ENCODE measurements at places on chromosomes 4 and X.

GRCh38 chr4:25788703-25789238, 74.0 kb downstream of the SEL1L3 start:
- no peak for DNase-seq

GRCh38 chr4:102031406-102031805, 240.9 kb downstream of the BANK1 start:
- DNase-seq: no peak

- no peak for DNase-seq
Measured at GRCh38 chrX:106742193-106742592, 15.7 kb downstream of the RNF128 start.

GRCh38 chrX:2554891-2555290, 54.1 kb upstream of the DHRSX start:
- DNase-seq: no peak

GRCh38 chr4:65617416-65617815, 52.9 kb downstream of the EPHA5 start:
- DNase-seq: no peak

DNA sequence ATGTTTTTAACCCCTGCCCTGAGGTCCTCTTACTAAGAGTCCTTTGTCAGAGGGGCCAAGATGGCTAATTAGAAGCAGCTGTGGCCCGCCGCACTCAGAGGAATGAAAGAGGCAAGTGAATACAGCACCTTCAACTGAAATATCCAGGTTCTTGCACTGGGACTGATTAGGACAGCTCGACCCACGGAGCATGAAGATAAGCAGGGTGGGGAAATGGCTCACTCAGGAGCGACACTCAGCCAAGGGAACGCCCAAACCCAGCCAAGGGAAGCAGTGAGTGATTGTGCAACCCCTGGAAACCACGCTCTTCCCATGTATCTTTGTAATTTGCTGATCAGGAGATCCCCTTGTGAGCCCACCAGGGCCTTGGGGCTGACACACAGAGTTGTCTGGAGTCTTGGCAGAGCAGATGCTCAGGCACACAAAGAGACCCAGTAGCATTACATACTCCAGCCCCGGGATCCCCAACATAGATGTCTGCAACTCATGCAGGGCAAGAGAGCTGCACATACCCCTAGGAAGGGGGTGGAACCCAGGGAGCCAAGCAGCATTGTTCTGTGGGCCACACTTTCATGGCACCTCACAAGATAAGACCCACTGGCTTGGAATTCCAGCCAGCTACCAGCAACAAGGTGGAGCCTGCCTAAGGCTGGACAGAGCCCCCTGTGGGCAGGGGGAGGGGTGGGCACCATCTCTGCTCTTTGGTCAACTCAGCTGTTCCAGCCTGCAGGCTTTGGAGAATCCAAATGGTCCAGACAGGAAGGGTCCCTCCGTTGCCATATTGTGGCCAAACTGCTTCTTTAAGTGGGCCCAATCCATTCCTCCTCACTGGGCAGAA, 23.3 kb downstream of the F8A3 start:
- no peak for DNase-seq

DNA sequence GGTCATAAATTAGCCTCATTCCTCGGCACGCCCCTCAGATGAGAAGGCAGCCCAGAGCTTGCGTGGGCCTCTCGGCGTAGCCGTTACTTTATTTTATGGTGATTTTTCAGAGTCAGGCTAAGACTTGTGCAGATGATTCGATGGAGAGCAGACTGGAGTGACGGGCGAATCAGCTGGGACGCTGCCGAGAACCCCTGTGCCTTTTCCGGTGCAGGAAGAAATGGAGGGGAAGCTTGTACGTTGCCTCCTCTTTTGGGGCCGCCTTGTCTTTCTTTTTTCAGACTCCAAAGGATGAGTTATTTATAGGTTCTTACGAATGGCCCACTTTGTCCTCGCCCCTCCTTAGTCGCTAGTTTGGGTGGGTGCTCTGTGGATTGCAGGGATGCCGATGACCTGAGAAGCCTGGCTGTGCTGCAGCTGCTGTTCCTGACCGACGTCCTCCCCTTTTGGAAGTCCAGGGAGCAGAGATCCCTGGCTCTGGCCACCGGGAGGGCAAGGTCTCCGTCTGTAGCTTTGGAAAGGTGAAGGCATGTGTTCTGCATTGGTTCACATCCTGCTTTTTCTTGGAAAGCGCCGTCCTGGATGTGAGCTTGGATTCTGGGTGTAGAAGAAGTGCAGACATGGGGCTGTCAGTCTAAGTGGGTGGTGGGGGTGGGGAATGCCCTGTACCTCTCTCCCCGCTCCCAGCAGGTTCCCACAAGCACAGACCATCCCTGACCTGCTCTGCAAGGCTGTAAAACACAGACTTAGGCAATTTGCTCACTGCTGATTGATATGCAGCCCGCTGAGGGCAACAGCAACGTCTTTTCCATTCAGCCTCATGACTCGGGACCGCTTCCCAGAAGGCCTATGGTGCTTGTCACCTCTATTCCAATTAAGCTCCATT, 9.3 kb downstream of the SORCS2 start:
- no peak for DNase-seq

DNA sequence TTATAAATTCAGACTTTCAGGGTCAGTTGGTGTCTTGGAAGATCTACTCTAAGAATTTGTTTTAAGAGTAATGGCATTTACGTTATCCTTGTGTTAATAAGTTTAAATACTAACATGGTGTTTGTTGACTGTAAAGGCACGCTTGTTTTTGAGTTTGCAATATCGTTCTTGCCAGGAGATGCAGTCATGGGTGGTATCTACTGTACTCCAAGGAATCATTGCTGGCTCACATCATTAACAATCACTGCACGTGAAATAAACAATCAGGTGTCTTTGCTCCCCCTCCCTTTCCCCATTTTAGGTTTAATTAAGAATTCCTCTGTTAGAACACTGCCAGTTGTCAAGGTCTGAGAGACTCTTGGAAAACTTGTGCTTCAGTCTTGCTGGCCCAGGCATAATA, 1.6 kb downstream of the HHIP start:
- DNase-seq: no peak

DNA sequence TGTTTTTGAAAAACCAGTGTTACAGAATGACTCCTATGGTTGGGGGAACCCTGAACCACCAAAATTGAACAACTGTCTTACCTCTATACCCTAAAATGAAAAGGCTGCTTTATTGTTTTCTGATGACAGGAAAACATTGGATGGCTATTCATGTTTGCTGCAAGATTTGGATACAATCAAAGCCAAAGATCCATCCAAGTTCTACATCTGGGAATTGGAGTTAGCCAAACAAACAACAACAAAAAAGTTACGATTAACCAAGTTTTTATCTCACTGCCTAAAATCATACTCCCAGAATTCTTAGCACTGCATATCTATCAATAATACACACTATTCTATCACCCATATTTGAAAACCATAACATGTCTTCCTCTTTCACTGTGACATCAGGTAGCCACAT, 349.7 kb upstream of the SLC7A11 start:
- DNase-seq: no peak

DNA sequence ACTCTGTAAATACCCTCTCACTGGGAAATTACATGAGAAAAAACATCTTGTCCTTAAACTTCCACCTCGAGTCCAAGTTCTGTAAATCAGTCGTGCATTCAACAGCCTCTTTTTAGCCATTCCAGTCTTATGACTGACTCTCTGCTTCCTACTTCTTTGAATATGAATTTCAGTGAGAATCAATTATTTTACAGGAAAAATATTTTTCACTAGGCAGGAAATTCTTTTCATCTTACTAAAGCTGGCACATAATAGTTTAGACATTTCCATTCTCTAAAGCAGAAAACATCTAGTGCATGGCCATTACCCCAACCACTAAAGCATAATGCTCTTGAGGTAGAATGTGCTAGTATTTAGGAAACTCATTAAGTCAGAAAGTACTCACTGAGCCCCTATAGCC, 565.7 kb upstream of the FAT1 start:
- DNase-seq: no peak

DNA sequence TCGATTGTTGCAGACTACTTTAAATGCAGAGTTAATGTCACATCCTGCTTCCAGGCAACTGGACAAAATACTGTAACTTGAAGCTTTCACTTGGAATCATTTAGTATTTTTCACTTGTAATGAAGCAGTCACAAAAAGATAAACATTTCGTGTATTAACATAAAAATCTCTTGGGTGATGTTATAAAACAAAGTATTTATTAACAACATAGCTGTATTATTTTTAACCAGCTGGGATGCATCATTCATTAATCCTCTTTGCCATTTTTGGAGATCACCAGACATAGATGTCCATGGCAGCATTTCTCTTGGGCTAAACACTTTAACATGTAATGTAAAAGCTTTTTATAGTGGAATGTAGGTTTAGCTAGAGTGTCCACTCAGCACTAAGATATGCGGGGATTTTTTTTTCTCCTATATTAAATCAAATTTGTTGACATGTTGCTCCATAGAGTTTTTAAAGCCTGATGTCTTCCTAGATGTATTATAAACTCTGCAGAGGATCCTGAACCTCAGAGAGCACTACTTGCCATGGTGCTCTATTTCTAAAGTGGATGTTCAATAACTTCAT, 193.7 kb upstream of the SPANXN4 start:
- no peak for DNase-seq

DNA sequence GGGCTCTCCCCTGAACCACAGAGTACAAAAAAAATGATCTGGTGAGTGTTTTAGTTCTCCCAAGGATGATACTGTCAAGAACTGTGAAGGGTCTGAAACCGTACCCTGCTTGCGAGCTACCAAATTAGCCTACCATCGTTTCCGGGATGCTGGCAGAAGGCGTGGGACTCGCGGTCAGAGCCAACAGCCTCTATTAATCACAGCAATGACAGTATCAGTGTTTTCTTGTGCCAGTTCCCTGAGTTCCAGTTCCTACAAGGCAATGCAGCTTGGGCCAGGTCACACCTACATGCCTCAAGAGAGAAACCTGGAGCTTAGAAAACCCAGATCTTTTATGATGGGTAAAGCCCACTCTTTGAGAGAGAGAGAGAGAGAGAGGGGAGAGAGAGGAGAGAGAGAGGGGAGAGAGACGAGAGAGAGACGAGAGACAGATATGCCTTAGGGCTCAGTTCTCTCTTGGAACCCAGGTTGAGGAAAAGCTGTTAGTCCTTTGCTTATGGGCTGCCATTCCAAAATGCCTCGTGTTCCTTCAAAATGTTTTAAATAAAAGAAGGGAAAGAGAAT, 327.8 kb downstream of the ARHGAP10 start:
- no peak for DNase-seq

DNA sequence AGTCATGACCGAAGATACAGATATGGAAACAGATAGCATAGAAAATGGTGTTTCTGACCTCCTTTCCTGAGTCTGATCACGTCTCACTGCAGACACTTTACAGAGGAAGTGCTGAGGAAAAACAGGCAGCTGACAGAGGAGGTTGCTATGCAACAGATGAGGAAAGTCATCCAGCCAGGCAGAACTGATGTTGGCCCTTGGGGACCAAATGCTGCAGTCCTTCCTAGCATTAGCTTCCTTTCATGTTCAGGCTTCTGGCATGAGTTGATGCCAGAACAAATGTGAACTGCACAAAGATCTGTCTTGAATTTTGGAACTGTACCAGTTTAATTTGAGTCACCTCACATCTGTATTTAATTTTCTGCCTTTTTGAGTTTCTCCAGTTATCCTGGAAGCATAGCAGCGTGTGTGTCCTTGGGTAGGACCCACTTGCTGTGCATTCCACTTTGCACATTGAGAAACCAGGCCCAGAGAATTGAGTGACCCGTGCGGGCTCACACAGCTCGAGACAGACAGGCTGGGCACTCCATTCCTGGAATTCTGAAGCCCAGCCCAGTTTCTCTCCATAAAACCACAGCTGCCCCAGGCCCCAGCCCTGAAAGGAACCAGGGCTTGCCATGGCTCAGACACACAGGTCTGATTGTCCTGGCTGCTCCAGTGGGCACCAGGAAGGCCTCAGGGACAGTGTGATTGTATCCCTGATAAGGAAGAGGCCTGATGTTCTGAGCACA, 1.4 kb upstream of the MAGED1 start:
- peak; percentile 3 for DNase-seq

- DNase-seq: peak; percentile 15
Measured at GRCh38 chrX:11100281-11101035, 10.7 kb upstream of the HCCS start.

DNA sequence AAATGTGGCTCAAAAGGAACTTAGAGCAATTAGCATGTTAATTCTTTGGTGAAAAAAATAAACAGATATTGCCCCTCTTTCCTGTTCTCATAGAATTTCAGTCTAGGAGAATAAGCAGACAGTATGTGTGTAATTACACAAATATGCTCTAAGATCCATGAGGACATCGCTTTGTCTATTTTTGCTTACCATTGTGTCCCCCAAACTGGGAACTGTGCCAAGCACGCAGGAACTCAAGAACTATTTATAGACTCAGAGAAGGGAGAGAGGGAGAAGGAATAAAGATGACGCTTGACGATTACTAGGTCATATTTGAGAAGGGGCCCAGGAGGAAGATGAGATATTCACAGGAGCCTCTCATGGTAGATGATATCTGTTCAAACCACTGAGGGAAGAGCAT, 692.6 kb downstream of the RAB28 start:
- peak; percentile 48 for DNase-seq

DNA sequence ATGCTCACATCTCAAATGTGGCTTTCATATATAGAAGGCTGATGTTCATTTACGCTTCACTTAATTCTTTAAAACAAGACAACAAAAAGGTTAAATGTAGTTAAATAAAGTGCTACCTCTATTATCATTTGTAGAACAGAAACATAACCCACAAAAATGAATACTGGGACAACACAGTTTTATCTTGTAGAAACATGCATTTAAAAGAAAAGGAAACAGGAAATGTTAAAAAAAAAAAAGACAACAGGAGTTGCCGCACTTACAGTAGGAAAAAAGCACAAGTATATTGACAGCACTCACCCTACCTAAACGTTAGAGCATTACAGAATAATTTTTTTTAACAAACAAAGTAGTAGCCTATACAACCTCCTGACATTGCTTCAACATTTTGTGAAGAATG, 4.8 kb downstream of the THOC2 start:
- no peak for DNase-seq

DNA sequence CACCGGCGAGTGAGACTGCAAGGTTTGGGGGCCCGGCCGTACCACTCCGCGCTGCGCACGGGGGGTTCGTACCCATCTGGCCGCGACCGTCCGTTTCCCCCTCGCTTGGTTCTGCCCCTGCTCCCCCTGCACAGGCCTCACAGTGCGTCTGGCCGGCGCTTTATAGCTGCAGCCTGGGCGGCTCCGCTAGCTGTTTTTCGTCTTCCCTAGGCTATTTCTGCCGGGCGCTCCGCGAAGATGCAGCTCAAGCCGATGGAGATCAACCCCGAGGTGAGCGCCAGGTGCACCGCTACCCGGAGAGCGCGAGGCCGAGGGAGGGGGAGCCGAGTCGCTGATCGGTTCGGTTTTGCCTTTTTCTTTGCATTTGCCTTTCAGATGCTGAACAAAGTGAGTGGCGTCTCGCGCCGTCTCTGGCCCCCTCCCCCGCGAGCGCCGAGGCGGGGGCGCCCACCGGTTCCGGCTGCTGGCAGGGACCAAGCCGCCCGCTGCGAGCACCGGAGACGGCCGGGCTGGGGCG, at the start of gene UCHL1:
TSS of gene UCHL1 (plus strand) at position 189 of the 517 bp plus-strand sequence. CDS start at position 238, 49 bp downstream.
- peak; percentile 77 for DNase-seq

GRCh38 chr4:172601195-172601594, 567.4 kb upstream of the GALNT7 start:
- DNase-seq: no peak

All from SHP77 (cell line).